ENCODE measurements at places on chromosomes 1 and 21.

DNA sequence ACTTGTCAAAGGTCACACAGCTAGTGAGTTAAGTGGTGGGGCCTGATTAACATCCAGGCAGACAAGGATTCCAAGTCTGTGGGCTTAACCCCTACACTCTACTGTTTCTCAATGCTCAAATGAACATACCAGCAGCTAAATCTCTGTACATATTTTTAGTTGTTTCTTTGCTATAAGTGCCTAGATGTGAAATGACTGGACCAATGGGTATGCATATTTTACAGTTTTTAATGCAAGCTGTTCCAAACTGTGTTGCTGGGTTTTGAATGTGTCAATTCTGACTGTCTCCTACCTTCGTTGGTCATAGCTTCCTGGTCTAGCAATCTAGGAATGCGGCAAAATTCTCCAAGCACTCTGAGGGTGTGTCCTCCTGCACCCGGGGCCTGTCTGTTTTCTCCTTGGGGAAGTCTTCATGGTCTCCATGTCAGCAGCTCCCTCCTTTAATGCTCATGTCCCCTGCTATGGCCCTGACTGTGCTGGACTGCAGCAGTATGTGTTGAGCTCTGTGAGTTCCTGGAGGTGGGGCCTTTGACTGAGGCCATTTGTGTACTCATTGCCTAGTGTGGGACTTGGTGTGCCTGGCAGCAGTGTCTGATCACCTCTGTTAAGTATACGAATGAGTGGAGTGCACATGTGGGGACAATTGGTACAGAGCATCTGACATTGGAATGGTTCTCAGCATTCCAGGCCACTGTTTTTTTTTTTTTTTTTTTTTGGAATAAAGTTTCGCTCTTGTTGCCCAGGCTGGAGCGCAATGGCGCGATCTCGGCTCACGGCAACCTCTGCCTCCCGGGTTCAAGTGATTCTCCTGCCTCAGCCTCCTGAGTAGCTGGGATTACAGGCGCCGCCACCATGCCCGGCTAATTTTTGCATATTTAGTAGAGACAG lies 72.9 kb upstream of the SLC2A1 start:
- no peak for DNase-seq

DNA sequence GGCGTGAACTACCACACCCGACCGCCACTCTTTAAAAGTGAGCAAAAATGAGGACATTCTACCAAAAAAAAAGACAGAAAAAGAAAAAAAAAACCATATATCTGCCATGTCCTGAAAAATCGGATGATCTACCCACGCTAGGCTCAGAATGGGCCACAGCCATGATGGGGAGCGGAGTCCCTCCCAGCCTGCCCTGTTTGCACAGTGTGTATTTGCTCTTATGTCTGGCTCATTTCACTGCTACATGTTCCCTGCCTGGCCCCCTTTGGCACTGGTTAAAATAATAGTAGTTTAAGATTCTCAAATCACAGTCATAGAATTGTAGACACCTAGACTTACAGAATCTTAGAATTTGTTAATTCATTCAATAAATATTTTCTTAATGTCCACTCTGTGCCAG lies 121.9 kb downstream of the PTPRU start:
- DNase-seq = no peak

- no peak for DNase-seq
Measured at GRCh38 chr1:66274634-66275033, 259.3 kb upstream of the SGIP1 start.

DNA sequence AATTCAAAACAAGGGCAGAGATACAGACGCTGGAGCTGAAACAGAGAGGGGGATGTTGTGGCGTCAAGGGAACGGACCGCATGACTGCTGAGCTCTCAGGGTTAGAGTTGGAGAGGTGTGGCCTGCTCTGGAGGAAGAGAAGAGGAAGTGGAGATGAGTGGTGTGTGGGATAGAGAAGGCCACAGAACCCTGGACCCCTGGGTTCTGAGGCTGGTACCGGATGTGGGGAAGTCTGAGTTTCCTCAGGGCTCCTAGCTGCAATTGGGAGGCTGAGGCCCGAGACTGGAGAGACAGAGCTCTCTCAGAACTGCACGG lies 1.8 kb downstream of the BCAN start:
- DNase-seq = no peak

GRCh38 chr1:32336591-32336932 lies 529 bp upstream of the MARCKSL1 start:
- DNase-seq = no peak

DNA sequence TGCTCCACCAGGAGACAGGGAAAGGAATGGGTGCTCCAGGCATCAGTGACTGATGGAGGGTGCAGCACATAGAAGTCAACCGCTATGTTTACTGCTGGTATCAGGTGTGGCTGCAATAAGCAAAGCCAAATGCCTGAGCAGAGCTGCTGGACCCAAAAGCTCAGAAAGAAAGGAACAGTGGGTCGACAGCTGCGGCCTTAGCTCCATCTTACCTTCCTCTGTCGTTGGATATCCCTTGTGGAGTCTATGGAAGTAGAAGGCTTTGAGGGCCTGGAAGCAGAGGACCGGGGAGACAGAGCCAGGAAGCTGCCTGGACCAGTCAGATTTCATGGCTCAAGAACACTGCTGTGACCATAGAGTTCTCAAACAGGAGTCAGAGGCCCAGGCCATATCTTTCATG lies 45.3 kb downstream of the RIMS3 start:
- no peak for DNase-seq

GRCh38 chr1:216186141-216186540 lies 237.1 kb downstream of the USH2A start:
- DNase-seq = no peak

GRCh38 chr1:180544050-180544449 lies 14.7 kb upstream of the OVAAL start:
- DNase-seq = no peak

DNA sequence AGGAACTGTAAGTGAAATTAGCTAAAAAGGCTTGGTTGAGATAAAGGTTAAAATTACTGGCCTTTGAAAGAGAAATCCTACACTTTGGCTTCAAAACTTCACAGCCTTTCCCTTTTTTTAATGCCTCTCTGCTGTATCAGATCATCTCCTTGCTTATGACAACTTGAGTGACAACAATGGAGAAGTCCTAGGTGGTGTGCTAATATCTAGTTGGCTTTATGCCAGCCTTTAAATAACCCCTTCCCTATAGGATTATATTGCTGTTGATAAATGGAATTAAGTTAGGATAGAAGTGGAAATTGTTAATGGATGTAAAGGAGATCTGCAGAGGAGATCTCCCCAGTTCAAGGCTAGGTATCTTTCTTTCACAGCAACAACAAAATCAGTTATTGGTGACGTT lies 130.2 kb upstream of the ATP1B1 start:
- DNase-seq = no peak

DNA sequence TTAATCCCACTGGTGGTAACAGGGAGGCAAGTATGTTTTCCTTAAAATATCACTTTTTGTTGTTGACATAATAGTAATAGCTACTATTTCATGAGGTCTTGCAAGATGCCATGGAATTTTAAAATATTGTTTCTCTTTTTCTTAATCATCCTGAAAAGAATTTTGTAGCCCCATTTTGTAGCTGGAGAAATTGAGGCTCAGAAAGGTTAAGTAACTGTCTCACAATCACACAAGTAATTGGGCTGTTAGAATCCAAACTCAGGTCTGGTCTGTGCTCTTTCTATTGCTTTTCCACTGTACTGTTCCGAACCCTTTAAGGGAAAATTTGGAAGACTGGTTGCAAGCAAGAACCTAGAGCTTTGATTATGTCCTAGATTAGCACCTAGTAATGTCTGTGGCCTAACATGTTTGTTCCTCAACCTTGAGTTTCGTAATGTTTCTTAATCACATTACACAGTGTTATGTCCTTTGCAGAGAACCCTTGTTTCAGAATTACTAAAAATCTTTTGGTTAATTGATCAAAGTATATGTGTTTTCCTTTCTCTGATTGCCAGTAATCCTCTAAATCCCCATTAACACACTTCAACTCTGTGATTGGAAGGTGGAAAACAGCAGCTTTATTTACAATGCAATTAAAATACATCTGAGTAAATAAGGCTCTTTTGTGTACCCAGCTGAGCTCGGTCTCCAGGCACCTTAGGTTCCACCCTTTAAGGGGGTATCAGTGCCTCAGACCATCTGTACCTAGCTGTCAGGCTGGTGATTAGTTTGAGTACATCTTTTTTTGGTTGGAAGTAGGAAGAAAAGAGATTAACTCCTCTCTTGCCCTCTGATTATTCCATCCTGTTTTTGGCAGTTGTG lies 10.4 kb downstream of the LRRC42 start:
- no peak for DNase-seq
